ENCODE measurements at places on chromosomes 7 and 10.

DNA sequence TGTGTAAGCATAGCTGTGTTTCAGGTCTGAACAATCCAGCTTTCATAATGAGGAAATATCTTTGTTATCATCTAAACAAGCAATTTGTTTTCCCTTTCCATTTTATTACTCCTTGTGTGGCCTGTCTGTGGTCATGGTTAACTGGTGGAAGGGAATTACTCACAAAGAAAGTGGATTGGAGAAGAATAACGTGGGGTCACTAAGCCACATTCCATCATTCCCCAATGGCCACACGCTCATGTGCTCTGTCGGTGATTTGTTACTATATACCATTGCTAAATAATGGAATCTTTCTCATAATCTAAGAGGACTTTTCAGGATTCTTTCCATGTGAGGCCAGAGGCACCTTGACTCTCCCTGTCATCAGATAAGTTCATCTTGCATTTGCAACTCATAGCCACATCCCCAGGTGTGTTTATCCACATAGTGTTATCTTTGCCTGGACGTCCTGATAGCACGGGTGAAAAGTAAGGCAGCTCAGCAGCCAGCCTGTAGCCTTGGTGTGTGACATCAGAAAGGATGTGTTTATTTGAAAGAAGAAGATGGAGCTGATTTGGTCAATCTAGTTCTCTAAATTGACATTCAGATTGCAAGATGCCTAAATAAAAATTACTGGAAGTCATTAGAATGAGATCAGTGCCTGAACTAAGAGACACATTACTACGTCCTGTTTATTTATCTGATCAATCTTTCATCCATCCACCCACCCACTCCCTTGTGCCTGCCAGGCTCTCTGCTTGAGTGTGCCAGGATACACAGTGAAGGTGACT, 128.9 kb downstream of the CELF2 start:
- DNase-seq, result no peak

DNA sequence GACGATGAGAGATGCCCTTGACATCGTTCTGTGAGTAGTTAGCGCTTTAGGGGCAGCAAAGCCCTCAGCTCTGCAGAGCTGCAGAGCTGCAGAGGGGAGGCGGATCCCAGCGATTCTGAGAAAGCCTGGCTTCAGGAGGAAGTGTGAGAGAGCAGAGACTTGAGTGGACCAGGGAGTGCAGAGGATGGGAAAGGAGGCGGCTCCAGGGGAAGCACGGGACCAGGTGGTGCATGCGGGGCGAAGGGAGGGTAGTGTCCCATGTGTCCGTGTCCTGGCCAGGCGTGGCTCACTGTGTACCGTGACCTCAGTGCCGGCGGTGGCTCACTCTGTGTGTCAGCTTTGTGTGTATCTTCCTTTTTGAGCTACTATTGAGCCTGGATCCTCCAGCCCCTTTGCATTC, 250.8 kb upstream of the PITRM1 start:
- no peak for DNase-seq

GRCh38 chr10:91220954-91221675, 652 bp downstream of the PCGF5 start:
- DNase-seq, result no peak

DNA sequence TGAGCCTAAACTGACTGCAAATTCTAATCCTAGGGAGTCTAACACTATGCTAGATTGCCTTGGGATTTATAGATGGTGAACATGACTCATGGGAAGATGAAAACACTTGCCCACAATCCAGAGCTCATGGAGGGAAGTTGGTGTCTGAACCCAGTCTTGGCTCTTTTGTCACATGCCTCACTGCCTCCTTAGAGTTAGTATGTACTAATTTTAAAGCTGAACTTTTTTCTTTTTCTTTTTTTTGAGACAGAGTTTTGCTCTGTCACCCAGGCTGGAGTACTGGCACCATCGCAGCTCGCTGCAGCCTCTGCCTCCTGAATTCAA, 14.4 kb downstream of the MRPL32 start:
- no peak for DNase-seq

- DNase-seq, result no peak
These were observed 39.0 kb upstream of the RASGEF1A start for GRCh38 chr10:43305876-43306275.

- DNase-seq, result no peak
These were observed 89.5 kb upstream of the LYZL1 start for GRCh38 chr10:29199339-29199738.

DNA sequence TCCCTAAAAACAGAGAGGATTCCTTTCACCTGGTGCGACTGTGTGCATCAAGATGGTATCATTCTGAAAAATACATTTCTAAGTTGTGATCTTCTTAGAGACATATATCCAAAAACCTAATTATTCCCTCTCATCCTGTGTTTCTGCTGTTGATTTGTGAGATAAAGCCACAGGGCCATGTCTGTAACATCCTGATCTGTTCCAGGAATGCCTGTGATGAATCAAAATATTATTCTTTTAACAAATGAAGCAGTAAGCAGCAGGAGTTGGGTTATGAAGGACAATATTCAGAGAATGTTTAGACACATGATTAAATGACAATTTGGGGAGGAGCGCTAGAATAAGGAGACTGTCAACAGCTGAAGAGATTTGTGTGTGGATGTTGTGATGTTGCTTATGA, 731.4 kb downstream of the KCNMA1 start:
- no peak for DNase-seq

DNA sequence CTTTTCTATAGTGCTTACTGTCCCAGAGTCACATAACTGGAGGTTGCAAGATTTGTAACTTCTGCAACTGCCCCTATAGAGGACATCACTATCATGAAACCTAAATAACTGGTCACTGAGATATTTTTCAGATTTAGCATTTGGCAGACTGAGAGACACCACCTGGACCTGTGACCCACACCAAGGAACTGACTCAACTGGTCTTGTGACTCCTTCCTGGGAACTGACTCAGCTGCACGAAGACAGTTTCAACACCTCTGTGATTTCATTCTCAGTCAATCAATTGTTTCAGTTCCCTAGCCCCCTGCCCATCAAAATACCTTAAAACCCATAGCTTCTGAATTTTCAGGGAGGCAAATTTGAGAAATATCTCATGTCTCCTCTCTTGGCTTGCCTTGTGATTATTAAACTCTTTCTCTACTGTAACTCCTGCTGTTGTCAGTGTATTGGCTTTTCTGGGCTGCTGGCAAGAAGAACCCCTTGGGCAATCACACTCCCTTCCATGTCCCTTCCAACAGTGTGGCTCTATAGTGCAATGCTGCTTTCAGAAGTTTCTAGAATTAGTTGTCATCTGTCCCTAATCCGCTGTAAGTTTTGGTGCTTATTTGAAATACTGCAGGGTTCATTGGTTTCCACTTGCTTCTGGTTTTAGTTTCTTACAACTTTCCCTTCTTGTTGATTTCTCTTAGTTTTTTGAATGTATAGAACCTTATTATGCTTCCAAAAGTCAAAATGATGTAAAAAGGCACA, 127.8 kb upstream of the ADCY1 start:
- no peak for DNase-seq

- DNase-seq, result peak; percentile 5
These were observed 45.2 kb upstream of the BHLHA15 start for GRCh38 chr7:98165827-98166667.

DNA sequence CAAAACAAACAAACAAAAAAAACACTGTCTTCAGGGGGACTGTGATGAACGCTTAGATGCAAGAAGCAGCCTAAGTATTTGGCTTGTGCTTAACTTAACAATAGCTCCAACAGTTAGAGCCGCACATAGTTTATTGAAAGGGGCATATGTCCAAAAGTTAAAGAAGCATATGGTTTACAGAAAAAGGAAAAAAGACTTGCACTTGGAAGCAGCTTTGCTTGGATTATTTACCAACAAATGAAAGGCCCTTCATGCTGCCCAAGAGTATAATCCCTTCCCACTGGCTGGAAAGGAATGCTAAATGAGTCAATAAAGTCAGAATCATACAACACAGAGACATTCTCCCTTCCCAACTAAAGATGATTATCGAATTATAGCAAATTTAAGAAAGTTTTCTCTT, 77.9 kb downstream of the GLI3 start:
- no peak for DNase-seq

- DNase-seq, result no peak
These were observed 1270.2 kb upstream of the SORCS1 start for GRCh38 chr10:108434559-108435252.

DNA sequence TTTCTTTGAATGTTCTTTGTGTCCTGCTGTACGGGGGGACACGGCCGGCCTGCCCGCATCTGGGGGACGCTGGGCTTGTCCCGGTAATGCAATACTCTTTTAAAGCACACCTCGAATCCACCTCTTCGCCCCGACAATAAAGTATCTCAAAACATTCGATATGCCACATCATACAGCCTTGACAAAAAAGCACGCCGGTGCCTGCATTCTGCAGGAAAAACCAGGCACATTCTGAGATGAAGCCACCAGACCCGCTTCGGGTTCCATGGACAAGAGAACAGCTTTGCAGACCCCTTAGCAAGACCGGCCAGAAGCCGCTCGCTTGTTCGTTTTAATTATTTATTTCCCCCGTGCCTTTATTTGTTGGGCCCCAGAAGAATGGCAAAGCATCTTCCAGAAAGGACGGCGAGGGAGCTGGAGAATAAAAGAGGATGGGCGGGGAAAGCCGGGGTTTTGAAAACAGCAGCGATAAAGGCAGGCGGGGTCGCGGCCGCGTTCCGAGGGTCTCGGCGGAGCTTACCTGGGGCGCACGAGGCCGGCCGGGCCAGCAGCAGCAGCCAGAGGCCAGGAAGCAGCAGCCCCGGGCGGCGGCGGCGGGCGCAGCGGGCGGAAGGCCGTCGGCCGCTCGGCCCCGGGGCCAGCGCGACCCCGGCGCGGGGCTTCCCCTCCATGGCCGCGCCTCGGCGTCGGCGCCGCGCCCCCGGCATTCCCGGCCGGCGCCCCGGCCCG, 462 bp downstream of the KIAA1549 start:
- no peak for DNase-seq

DNA sequence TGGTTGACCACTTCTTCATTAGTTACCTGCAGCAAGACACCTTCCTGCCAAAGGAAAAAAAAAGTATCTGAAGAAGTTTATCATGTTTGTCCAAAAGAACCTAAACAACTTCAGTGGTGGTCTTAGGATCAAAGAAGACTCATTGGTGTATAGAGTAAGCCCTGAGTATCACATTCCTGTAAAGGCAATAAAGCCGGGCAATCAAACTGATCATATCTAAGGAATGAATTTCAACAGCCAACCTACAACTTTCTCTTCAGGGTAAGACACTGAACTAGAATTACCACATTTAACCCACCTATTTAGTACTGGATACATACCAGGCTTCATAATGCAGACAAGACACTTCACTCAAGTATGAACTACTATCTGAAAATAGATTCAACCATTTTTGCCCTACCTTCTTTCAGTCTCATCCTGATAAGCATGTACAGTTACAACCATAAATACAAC, 10.1 kb downstream of the HNRNPA2B1 start:
- DNase-seq, result no peak

DNA sequence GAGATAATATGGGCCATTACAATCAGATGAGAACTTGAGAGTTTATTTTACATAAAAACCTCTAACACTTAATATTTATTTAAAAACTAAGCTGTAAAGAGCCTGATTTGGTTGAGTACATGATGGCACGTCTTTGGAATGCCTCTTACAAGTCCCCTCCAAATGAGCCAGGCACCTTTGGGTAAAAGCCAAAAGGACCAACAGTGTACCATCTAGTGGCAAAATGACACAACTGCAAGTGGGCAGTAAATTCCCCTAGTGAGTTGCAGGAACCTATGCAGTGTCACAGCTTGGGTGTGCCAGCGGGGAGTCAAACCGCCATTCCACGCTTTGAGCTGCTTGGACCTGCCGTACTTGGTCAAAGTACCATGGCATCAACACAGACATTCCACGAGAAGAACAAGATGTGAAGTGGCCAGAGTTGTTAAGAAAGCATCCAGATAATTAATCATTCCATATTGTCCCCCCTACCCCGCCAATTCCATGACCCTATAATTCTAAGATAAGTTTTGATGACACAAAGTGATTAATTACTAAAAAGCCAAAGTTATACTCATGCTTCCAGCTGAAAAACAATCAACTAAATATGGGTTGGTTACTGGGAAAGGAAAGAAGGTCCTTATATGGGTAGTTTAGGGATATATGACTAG, 115.2 kb downstream of the SORBS1 start:
- peak; percentile 4 for DNase-seq

GRCh38 chr7:9026121-9026520, 592.7 kb downstream of the NXPH1 start:
- DNase-seq, result no peak

- no peak for DNase-seq
These were observed 113.7 kb downstream of the PRKG1 start for GRCh38 chr10:51188008-51188407.

GRCh38 chr7:80679921-80680907, 41.8 kb downstream of the CD36 start:
- DNase-seq, result no peak

- DNase-seq, result no peak
These were observed 32.9 kb upstream of the PRLHR start for GRCh38 chr10:118628397-118628796.

- no peak for DNase-seq
These were observed 13.7 kb downstream of the PRPS1L1 start for GRCh38 chr7:18013936-18014335.

DNA sequence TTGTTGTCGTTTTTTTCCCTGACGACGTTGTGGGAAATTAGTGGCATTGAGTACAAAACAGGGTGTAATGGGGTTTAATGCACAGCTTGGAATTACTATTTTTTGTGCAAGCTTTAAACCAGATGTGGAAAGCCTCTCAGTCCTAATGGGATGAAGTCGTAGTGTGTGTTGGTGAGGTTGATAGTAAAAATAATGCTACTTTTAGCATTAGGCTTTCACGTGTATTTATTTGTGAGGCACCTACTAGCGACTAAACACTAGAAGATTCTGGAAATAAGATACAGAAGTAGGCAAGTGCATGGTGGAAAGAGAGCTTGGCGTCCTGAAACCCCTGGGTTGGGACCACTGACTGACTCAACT, 588 bp upstream of the ORC5 start:
- no peak for DNase-seq

DNA sequence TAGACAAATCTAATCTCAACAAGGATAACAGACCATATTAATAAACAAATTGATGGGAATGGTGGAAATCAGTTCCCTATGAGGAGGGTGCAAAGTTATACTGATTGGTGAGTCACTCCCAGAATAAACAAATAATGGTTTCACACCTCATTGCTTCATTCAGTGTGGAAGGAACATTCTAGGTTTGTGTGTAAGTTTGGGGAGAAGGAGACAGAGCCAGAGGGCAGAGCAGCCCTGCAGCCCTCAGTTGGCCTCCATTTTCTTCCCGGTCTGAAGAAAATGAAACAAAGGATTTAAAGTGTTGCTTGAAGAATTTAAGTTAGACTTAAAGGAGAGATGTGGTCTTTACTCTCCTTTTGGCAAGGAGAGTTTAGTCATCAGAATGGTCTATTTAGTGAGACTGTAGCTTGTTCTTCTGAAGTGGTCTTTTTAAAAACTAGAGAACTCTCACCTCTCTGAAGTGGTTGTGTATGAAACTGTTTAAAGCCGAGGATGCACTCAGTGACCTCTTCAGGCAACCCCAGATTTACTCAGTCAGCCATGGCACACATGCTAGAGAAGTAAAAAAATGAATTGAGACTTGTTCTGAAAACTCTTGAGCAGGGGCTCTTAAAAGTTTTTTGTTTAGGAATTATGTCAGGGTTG, 27.2 kb downstream of the IKZF1 start:
- no peak for DNase-seq

All from activated T-helper 1 cell treated with anti-CD3 and anti-CD28 coated beads, Interleukin-12 subunit alpha, Interleukin-12 subunit beta, Interleukin-2, Interleukin-4 antibody, amounts not matched to agents 30 ng/mL and 10 ng/mL and 1 ng/mL, durations not matched to agents 14 hours and 24 hours and 36 hours (primary cell).